Esophagus squamous epithelium (tissue), 5 donors: ENCODE measurements at places on chromosomes 5 and 9. TPM values are rescaled to one million over a fixed set of nuclear protein-coding genes. Genes with fewer than 3 reads are reported as not detected.

The SNCAIP gene
- 3.2 TPM for total RNA-seq

The CD14 gene
- 7.6 TPM for total RNA-seq

The SETD9 gene
- 6.2 TPM for total RNA-seq

DNA sequence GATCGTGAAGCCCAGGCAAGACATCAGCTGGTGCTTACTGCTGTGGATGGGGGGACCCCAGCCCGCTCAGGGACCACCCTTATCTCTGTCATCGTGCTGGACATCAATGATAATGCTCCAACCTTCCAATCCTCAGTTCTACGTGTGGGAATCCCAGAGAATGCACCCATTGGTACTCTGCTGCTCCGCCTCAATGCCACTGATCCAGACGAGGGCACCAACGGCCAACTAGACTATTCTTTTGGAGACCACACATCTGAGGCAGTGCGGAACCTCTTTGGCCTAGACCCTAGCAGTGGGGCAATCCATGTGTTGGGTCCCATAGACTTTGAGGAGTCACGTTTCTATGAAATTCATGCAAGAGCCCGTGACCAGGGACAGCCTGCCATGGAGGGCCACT is 960 bp downstream of the PCDHGC5 start:
- no peak for DNase-seq

DNA sequence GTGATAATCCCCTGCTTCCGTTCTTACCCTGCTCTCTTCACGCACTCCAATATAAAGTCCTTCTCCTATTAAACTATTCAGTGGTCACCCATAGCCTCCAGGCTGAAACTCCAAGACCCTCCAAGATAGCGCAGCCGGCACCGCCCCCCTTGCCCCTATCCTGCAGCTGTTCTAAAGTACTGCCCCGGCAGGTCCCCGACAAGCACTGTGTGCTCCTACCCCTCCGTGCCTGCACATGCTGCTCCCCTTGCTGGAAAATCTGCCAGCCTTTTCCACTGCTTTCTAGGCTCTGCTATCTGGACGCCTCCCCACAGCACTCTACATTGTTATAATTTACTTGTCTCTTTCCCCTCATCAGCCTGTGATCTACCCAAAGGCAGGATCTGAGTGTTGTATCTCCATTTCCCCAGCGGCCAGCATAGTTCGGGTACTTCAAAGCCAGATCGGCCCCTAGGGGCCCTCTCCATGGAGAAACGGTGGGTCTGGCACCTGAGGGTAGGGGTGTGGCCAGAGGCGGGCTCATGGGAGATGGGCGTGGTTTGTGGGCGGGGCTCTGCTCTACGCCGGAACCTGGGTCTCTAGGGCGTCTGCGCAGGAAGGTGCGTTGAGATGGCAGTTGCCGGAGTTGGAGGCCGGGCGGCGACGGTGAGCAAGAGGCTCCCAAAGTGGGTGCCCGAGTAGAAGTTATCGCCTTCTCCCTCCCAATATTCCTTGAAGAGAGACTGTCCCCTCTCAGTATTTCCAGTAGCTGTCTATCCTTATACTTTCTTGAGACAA is 83.5 kb upstream of the RUSC2 start:
- DNase-seq, result no peak

- no peak for DNase-seq
These were observed 188.2 kb downstream of the BNC2 start for GRCh38 chr9:16682273-16682672.

GRCh38 chr9:100465274-100465673 is 7.7 kb upstream of the TMEFF1 start:
- DNase-seq, result no peak

DNA sequence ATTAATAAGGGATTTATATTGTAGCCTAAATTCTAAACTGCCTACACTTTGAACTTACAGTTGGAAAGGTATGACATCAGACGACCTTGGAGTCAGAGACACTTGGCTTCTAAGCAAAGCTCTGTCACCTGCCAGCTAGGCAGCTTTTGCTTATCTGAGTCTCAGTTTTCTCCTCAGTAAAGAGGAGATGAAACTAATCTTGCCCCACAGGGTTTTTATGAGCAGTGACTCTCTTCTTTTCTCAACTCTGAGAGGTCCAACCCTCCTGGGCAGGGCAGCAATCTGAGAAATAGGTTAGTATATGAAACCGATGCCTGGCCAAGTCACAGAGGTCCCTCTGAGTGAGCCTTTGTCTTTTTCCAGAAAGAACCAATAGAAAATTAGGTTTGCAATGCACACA is 53.9 kb downstream of the WDR36 start:
- no peak for DNase-seq

GRCh38 chr9:130891688-130892476 is 4.7 kb downstream of the QRFP start:
- DNase-seq, result no peak

The CDC20B gene
- total RNA-seq, result not detected
